NCI-H1092 treated with DMSO at 0.1 percent for 48 hours (cell line): ENCODE measurements at places on chromosomes 5 and 9.

- no peak for DNase-seq
These were observed 97.8 kb downstream of the GPR21 start for GRCh38 chr9:123131258-123131657.

DNA sequence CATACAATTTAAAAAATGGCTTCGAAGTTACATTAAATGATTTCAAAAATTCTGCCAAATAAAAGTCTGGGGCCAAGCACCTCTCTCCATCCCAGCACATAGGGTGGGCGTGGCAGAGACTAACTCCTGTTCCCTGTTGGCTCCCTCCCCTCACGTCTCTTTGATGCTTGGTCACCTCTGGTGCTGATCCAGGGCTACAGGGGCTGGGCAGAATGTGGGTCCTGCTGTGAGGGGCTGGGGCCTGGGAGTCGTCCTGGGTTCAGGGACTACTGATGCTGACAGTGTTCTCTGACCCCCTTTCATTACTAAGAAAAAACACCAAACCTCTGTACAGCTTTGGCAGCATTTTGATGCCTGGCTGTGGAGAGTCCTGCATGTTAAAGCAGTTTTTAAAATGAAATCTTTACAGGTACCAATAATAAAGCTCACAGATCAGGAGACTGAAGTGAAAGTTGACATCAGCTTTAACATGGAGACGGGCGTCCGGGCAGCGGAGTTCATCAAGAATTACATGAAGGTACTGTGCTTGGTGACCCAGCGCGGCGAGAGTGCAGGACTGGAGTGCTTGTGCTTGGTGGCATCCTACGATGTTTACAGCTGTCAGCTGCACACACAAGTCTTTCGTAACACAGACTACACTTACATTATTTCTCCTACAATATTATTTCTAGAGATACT is 29.0 kb downstream of the TENT4A start:
- no peak for DNase-seq

- no peak for DNase-seq
These were observed 484.7 kb upstream of the ARRDC3 start for GRCh38 chr5:91867799-91868198.

- DNase-seq, result no peak
These were observed 5.9 kb downstream of the KLF9 start for GRCh38 chr9:70408393-70409040.

- DNase-seq, result no peak
These were observed 55.3 kb downstream of the TRPC7 start for GRCh38 chr5:136309932-136310598.

GRCh38 chr9:3760031-3760430 is 234.2 kb upstream of the RFX3 start:
- no peak for DNase-seq

- DNase-seq, result no peak
These were observed 95.1 kb downstream of the BRINP1 start for GRCh38 chr9:119273984-119274665.

DNA sequence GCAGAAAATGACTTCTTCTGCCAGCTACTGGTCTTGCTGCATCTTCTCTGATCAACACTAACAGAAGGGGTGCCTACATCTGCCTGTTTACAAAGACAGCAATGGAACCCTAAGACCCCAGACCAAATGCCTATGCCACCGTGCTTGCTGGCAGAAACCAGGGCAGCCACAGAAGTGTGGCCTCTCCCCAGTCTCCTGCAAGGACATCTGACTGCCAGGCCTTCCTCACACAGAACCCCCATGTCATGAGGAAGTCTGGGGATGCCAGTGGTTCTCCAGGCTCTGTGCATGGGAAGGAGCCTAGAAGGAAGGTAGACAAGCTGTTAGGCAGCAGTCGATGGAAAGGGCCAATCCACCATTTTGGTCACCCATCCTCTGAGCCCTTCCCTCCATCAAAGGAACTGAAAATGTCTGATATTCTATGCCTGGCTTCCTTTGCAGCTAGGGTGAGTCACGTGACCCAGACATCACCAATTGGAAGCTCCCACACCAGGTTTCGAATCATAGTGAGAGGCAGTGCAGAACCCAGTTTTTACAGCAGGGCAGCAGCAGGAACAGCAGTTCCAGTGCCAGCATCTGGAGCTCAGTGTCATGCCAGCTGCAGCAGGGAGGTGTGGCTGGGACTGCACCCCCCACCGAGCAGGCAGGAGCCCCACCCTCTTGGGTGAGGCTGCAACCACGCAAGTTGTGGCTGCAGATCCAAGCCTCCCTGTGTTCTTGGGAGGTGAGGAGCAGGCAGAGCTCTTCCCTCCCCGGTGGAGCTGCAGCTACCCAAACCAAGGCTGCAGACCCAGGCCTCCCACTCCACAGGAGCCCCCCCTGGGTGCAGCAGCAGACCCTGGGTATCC is 123.4 kb downstream of the OLFM1 start:
- DNase-seq, result no peak

GRCh38 chr5:56507351-56507930 is 274.3 kb upstream of the ANKRD55 start:
- DNase-seq, result peak; percentile 9

DNA sequence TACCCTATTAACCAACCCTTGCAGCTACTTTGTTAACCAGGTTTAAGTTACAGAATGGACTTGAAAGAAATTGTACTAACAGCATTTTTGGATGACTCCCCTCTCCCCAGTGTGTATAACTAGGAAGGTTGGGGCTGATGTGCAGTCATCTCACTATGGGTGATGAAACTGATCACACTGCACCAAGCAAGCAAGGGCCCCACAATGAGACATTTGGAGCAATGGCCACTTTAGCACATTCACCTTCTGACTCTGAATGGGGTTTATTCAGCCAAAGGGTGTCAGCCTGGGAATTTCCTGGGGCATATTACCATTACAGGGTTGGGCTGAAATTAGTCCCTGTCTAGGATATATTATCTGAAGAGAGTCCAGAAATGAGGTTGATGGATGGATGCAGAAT is 18.7 kb upstream of the CYFIP2 start:
- DNase-seq, result no peak

GRCh38 chr5:61609840-61610677 is 278.0 kb downstream of the ZSWIM6 start:
- no peak for DNase-seq

DNA sequence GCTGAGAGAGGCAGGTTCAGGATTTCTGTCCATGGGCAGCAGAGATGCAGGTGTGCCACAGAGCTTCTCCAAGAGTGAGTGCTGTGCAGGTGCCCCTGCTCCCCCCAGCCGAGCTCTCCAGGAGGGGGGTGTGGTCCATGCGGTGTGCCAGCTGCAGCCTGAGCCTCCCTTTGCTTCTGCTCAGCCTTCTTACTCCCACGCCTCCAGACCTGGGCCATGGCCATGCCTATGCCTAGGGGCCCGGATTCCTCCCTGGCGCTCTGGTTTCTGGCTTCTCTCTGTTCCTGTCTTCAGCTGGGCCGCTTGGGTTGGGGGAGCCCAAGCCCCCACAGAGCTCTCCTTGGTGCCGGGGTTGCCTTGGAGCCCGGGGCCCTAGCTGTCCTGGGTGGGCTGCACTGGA is 133.3 kb downstream of the CACNA1B start:
- no peak for DNase-seq

GRCh38 chr5:117461966-117462365 is 887.3 kb upstream of the SEMA6A start:
- DNase-seq, result no peak

- DNase-seq, result no peak
These were observed 30.5 kb downstream of the DYNC2I2 start for GRCh38 chr9:128626181-128626580.

DNA sequence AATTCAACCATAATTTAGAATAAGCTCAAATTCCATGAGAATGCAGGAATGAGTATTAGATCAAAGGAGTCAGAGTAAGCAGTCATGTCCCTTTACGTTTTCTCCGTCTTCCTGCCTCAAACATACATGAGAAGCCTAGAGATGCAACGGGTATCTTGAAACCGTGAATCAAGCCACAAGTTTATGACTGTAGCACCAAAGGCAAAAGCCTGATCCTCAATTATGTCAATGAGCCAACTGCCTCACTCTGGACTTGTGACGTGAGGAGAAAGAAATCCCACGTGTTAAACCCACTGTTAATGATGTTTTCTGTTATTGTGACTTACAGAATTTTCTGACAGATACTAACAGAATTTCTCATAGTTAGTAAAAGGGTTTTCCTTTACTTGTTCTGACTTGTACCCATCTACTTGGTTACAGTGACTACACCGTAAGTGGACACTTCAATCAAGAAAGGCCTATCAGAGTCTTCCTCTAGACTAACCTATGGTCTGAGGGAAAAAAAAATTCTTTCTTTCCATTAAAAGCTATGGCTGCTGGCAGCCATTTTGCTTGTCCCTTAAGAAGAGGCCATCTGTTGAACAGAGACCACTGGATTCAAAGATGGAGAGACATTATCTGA is 35.3 kb upstream of the HK3 start:
- no peak for DNase-seq

GRCh38 chr5:36659411-36659810 is 53.0 kb downstream of the SLC1A3 start:
- DNase-seq, result no peak

DNA sequence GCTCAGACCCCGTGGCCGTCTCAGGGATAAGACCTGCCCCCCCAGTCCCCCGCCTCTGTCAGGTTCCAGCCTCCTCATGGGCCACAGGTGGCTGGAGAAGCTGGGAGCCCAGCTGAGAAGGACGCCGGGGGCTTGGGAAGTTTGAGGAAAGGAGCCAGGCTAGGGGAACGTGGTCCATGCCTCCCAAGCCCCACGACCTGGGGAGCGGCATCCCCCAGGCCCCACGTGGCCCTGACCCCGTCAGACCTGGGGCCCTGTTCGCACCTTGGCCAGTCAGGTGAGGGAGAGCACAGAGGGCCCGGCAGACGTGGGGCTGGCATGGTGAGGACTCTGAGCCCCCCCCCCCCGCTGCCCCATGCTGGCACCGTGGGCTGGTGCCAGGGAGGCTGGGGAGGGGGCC is 3.7 kb downstream of the GPSM1 start:
- no peak for DNase-seq

- no peak for DNase-seq
These were observed 9.9 kb downstream of the ZDHHC12 start for GRCh38 chr9:128713941-128714573.

- no peak for DNase-seq
These were observed 117.5 kb downstream of the ANKRD55 start for GRCh38 chr5:56115589-56115988.

- DNase-seq, result no peak
These were observed 31.7 kb downstream of the BRINP1 start for GRCh38 chr9:119337573-119337972.

DNA sequence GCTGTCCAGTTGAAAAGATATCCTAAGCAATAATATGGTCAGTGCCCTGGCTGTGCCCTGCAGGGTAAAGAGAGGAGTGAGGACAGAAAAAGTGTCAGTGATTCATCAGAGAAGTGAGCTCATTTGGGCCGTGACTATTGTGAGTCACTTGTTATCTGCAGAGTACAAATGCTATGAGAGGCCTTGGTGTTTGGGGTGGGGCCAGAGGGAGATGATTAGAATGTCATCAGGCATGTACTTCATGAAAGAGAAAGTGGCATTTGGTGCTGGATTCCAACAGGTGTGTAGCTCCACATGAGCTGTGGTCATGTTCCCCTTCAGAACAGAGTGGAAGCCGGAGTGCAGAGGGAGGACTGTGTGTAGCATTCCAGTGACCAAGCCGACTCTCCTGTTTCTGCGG is 174.1 kb downstream of the KDM4C start:
- no peak for DNase-seq

DNA sequence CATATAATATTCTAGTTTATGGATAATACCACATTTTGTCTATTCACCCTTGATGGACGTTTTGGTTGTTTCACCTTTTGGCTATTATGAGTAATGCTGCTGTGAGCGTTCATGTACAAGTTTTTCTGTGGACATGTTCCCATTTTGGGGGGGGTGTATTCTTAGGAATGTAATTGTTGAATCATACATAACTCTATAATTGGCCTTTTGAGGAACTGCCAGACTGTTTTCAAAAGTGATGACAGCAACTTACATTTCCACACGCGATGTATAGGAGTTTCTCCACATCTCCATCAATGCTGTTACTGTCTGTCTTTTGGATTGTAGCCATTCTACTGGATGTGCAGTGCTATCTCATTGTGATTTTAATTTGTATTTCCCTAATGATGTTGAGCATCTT is 69.8 kb downstream of the SLC46A2 start:
- DNase-seq, result no peak

- DNase-seq, result no peak
These were observed 151.2 kb downstream of the SNCAIP start for GRCh38 chr5:122463221-122463620.

- no peak for DNase-seq
These were observed 60.4 kb downstream of the FBXL7 start for GRCh38 chr5:15560421-15560820.

- DNase-seq, result no peak
These were observed 9.4 kb downstream of the GADD45G start for GRCh38 chr9:89613912-89614892.

GRCh38 chr5:122183098-122183787 is 53.9 kb downstream of the ZNF474 start:
- DNase-seq, result peak; percentile 10

- no peak for DNase-seq
These were observed 820 bp upstream of the NFX1 start for GRCh38 chr9:33289496-33289895.
